ENCODE measurements at places on chromosomes 2 and 18. TPM values are rescaled to one million over a fixed set of nuclear protein-coding genes. Genes with fewer than 3 reads are reported as not detected.
A peak's percentile ranks its signal among the peaks of the same experiment; 100 is the strongest.

Gene SNRNP27
- total RNA-seq: 70.1 TPM

Gene CDH2
- total RNA-seq: 0.24 TPM

DNA sequence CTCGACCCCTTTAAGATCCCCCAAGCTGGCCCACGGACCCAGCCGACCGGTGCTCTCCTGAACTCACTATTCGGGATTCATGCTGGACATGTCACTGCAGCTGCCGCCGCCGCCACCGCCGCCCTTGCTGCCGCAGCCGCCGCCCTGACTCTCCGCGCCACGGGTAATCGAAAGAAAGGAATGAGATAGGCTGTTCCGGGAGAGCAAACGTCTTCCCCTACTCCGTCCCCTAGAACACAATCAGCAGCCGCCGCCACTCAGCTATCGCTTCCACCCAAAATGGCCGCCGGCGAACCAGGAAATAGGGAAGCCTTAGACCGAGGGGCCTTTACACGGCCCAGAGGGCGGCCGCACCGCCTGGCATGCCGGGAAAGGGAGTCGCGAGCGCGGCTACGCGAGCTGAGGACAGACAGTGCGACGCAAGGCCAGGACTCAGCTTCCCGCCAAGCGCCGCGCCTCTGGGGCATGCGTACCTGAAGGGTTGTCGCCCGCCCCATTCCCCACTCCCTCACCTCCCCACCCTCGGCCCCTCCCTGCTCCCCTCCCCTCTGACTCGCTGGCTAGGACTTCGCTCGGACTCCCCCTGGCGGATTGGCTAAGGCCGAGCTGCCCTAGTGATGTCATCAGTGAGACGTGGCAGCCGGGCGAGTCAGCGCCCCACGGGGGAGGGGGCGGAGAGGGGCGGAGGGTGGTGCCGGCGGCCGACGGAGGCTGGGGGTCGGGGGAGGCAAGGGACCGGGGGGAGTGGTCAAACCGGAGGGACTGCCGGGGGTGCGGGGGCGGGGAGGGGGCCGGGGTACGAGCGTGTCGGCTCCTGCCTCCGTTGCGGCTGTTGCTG, at the start of gene RAB1A:
Gene RAB1A, minus strand, starts transcription at position 281 of the 838 bp plus-strand sequence. Its CDS starts 191 bp downstream, at position 90.
- peak; percentile 100 for DNase-seq

- DNase-seq: no peak
Observed at GRCh38 chr2:187475499-187476248, 27.6 kb upstream of the CALCRL start.

Gene NXPH2
- 0.43 TPM for total RNA-seq

All from SK-MEL-5 (cell line).